ENCODE measurements at places on chromosomes 6 and 20. TPM values are rescaled to one million over a fixed set of nuclear protein-coding genes. Genes with fewer than 3 reads are reported as not detected.

- DNase-seq, result no peak
These were observed 25.8 kb upstream of the TNFRSF21 start for GRCh38 chr6:47335466-47335865.

DNA sequence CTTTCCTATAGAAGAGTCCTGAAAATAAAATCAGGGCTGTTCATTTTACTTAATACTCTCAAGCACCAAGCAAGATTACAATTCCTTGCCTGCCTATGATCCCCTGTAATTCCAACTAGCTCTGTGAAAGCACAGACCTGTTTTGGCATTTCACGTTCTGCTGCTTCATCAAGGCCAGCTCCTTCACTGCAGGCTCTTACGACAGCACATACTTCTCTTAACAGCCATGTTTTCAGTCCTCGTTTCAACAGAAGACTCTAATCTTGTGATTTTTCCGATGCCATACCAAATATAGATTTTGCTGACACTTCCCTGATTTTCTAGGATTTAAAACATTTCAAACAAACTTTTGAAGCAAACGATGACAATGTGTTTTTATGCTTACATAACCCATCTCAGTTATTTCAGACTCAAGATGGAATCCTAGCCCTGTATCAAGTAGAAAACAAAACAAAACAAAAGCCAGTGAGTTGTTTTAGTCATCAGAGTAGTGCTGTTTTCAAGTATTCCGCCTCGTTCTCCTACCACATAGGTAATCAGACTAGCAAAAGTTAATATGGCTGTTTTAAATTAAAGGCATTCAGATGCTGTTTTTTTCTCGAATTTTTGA lies 616.5 kb upstream of the CITED2 start:
- DNase-seq, result no peak

- no peak for DNase-seq
These were observed 7.0 kb downstream of the CEP250 start for GRCh38 chr20:35462351-35462750.

The NFKBIL1 gene
- polyA plus RNA-seq, result 19.1 TPM

The RRAGD gene
- 35.4 TPM for polyA plus RNA-seq

GRCh38 chr6:147077251-147077650 lies 127.0 kb upstream of the STXBP5 start:
- no peak for DNase-seq

- DNase-seq, result no peak
These were observed 22.2 kb downstream of the TFEB start for GRCh38 chr6:41713159-41713649.

GRCh38 chr6:121691126-121691551 lies 255.7 kb downstream of the GJA1 start:
- DNase-seq, result no peak

DNA sequence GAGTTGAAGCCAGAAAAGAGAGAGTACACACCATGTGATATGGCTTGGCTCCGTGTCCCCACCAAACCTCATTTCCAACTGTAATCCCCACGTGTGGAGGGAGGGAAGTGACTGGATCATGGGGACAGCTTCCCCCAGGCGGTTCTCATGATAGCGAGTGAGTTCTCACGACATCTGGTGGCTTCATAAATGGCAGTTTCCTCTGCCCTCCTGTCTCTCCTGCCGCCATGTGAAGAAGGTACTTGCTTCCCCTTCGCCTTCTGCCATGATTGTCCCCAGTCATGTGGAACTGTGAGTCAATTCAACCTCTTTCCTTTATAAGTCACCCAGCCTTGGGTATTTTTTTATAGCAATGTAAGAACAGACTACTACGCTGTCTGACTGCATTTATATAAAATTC lies 40.3 kb downstream of the TAF4 start:
- DNase-seq, result no peak

DNA sequence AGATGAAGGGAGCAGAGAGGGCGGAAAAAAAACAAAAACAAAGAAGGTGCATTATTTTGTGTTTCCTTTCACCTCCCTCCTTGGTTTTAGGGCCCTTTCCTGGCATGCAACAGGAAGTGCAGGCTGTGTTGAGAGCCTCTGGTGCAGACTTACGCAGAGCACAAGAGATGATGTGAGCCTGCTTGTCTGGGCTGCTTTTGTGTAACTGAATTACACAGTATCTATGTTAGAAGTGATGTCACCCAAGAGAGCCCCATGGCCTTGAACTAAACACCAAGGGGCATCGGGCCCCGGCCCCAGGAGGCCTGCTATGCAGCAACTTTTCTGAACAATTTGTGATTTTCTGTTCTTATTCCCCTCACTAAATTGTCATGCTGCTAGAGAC lies 25.5 kb downstream of the GNAS start:
- DNase-seq, result no peak

The CDS2 gene
- 43.7 TPM for polyA plus RNA-seq

GRCh38 chr6:44855562-44856411 lies 468.3 kb downstream of the CDC5L start:
- DNase-seq, result no peak

The KCNG1 gene
- 4.2 TPM for polyA plus RNA-seq

- DNase-seq, result no peak
These were observed 27.6 kb upstream of the RPN2 start for GRCh38 chr20:37151529-37151928.

- DNase-seq, result no peak
These were observed 102.3 kb downstream of the EDN3 start for GRCh38 chr20:59402681-59403080.

The PAX1 gene
- not detected for polyA plus RNA-seq

DNA sequence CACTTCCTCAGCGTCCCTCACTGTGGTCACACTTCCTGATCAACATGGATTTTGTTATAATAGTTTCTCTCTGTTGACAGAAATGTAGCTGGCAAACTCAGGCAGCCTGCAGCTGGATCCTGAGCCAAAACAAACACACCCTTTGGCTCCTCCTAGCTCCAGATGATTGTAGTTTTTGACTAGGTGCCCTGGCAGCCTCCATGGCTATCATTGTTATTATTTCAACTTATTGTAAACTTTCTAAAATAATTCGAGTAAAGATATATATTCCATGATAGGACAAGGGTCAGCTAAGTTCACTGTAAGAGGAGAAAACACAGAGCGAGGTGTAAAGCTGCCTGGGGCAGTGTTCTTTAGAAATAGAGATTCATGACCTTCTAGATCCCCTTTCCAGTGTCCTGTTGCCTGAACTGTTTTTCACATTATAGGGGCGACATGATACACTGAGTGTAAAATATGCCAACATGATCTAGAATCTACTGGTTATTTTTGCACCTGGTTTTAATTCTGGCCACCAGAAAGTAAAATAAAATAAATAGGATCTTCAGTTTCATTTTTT lies 98.2 kb upstream of the HDGFL1 start:
- DNase-seq, result no peak

- no peak for DNase-seq
These were observed 200.8 kb downstream of the BMP7 start for GRCh38 chr20:57065646-57066045.

DNA sequence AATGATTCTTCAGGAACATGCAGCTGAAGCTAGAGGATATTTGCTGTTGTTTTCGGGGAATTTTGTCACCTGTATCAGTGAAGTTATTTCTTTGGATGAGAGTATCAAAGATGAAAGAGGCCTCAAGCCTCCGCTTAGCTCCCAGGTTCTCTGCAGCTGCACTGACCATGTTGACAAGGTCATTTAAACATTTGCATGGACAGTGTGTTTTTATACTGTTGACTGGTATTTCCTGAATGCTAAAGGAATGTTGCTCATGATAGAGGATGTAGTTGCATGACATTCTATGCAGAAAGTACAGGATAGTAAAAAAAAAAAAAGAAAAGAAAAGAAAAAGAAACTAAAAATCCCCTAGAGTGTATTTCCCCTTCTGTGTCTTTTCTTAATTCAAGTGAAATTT lies 165.6 kb upstream of the LAMP5 start:
- DNase-seq, result no peak

The WFDC12 gene
- polyA plus RNA-seq, result 0.06 TPM

DNA sequence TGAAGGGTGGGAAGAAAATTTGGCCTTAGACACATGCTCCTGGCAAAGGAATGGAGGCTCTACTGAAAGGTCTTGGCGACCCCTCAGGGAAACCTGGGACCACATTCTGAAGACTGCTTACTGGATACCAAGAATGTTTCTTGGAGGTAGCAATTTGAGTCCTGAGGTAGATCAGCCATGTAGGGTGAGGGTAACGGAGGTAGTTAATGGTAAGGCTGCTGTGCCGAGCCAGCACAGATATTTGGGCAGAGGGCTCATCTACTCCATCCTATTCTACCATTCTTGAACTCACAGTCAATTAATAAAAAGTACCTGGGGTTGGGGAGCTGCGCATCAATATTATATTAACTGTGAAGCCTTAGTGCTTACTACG lies 401 bp upstream of the PHF3 start:
- DNase-seq, result no peak

DNA sequence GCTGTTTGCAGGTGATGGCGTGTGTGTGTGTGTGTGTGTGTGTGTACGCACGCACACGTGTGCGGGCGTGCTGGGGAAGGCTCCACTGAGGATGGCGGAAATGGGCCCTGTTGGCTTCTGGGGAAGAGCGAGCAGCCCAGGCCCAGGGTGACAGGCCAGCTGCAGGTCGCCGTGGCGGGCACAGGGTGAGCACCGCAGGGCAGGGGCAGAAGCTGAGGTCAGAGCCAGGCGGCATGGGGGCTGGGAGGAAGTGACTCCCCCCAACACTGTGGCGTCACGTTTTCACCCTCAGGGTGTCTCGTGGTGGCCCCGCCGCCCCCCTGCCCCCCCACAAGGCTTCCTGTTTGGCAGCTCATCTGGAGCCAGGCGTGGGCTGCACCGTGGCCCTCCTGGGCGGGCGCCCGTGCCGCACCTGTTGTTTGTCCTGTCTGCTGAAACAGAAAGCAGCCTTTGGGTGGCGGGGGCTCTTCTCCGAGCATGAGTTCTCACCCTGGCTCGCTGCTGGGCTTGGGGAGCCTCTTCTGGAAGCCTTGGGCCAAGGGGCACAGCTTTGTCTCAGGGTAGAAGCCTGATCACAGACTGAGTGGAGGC lies 7.1 kb downstream of the RBM38 start:
- DNase-seq, result no peak

DNA sequence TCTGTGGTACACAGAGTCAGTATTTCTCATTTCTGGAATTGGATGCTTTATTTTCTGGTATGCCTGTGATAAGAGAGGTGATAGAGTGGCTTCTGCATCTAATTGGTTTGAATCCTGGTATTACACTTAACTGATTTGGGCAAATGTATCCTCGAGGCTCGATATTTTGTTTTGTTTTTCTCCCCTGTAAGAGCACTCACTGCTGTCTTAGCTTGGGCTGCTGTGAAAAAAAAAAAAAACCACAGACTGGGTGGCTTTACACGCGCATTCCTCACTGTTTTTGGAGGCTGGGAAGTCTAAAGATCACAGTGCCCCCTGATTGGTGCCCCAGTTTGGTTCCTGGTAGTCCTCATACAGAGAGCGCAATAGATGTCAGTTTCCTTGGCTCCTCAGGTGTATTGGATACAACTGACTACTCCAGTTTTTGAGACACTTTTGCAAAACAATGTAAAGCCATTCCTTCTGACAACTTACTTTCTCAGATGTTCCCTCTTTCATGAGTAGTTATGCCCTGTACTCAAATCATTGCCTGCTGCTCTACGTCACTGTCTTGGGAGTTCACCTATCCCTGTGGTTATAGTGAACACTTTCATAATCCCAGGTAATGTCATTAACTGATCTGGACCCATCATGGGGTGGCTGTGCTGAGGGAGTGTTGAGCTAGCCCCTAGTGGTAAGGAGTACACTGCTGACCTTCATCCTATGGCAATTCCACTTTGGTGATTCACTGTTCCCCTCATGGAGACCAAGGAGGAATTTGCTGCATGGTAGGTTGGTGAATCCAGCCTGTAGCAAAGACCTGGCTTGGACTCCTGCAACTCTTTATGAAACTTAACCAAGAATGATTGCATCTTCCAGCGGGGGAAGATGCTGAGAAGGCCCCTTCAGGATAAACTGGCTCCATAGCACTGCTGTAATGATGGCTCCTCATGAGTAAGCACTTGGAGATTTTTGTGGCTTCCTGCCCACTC lies 3.5 kb upstream of the ACAT2 start:
- no peak for DNase-seq

DNA sequence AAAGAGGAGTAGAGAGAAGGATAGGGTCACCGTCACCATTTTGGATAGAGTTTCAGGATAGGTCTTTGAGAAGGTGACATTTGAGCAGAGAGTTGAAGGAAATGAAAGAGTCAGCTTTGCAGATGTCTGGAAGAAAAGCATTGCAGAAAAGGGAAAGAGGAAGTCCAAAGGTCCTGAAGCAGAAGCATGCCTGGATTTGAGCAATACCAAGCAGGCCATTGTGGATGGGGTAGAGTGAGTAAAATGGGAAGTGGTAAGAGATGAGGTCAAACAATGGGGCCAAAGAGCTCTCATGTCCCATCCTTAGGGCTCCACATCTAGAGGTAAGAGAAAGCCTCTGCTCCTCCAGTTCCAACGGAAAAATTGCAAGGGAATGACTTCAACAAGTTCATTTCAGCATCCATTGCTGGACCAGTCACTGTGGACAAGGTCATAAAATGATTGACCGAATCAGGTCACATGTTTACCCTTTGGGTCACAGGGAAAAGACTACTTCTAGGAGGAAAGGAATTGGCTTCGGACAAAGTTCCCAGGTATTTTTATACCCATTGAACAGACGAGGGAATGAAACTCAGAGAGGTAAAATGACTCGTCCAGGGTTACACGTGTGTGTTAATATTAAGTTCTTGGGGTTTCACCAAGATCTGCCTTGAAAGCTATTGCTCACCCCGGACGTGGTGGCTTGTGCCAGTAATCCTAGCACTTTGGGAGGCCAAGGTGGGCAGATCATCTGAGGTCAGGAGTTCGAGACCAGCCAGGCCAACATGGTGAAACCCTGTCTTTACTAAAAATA lies 6.6 kb upstream of the SAMHD1 start:
- DNase-seq, result no peak

The GNRH2 gene
- 0.43 TPM for polyA plus RNA-seq

GRCh38 chr6:146544616-146545182 lies 1.1 kb downstream of the RAB32 start:
- DNase-seq, result no peak

The RUNX2 gene
- polyA plus RNA-seq, result 2.5 TPM

The HMGN3 gene
- 314 TPM for polyA plus RNA-seq

Measured in right renal pelvis (tissue), 4 donors.